HepG2 (cell line): ENCODE measurements at places on chromosomes 2 and 18. TPM values are rescaled to one million over a fixed set of nuclear protein-coding genes. Genes with fewer than 3 reads are reported as not detected.
A peak's percentile ranks its signal among the peaks of the same experiment; 100 is the strongest.

The CABLES1 gene
- total RNA-seq, result 25.8 and 32.4 TPM in 2 replicates

DNA sequence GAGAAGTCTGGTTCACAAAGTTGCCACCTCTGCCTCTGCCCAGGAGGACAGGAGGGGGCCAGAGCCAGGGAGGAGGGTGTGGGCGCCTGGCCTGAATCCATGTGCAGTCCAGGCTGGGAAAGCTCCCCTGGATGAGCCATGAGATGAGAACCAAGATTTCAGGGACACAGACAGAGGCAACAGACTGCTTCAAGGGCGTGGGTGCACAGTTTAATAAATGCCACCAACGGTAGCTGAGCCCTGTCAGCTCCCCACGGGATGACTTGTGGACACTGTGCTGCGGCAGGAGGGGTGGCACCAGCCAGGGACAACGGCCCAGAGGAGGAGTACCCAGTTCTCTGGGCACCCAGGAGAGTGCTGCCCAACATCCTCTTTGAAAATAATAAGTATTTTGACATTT is 15.2 kb downstream of the CAPG start:
- no peaks in the 10 kb centered on the region for H3K27me3 ChIP-seq
- 0 out of 2 replicates have a peak, but pooled peaks cover 2% of the 10 kb centered on the region for H3K36me3 ChIP-seq
- no peak overlapping the region for H3K27ac ChIP-seq

DNA sequence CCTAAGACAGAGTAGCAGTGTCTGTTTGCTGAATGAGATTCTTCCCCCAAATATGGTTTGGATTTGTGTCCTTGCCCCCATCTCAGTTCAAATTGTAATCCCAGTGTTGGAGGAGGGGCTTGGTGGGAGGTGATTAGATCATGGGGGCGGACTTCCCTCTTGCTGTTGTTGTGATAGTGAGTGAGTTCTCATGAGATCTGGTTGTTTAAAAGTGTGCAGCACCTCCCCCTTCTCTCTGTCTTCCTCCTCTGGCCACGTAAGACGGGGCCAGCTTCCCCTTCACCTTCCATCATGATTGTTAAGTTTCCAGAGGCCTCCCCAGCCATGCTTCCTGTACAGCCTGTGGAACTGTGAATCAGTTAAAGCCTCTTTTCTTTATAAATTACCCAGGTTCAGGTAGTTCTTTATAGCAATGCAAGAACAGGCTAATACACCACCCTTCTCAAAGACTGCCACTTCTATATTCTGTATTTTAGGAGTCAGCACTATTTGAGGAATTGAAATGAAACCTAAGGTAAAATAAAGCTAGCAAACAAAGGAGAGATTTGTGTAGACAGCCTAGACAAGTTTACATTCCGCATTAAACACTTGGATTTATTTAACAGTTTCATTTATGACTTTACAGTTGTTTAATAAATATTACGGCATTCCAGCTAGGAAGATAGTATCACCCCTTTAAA is 21.6 kb downstream of the FBXO36 start:
- DNase-seq, result no peak
- no peaks in the 10 kb centered on the region for H3K27me3 ChIP-seq
- no peaks in the 10 kb centered on the region for H3K36me3 ChIP-seq
- no peak overlapping the region for H3K27ac ChIP-seq

- no peaks in the 10 kb centered on the region for H3K27me3 ChIP-seq
- DNase-seq, result no peak
- H3K27ac ChIP-seq, result no peak overlapping the region
These were observed 33.8 kb downstream of the MAP4K3 start for GRCh38 chr2:39403311-39403710.

- no peak overlapping the region for H3K27ac ChIP-seq
- H3K4me3 ChIP-seq, result no peak overlapping the region
- peaks cover 34% of the 10 kb centered on the region for H3K4me1 ChIP-seq
- no peaks in the 10 kb centered on the region for H3K36me3 ChIP-seq
- H3K27me3 ChIP-seq, result no peaks in the 10 kb centered on the region; the same call in 1 of the 2 replicates
- no peak for DNase-seq
These were observed 18.0 kb upstream of the YWHAQ start for GRCh38 chr2:9648821-9649220.

- H3K36me3 ChIP-seq, result no peaks in the 10 kb centered on the region
- no peaks in the 10 kb centered on the region for H3K4me1 ChIP-seq
- DNase-seq, result no peak
- H3K4me3 ChIP-seq, result no peak overlapping the region
- no peaks in the 10 kb centered on the region for H3K27me3 ChIP-seq
These were observed 193.2 kb upstream of the HNMT start for GRCh38 chr2:137771064-137771463.

DNA sequence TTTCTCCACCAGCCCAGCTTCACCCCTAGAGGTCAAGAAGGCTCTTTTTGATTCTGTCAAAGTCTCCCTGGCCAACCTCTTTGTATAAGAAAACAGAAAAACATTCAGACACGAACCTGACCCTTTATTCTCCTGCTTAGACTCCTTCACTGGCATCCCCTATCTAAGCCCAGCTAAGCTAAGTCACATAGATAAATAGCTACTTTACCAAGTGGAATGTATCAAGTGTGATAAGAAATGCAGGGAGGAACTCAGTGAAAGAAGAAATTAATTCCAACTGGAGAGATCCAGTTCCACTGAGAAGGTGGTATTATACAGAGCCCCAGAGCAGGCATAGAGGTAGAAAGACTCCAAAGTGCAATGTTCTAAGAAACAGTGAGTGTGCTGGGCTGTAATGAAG is 489.5 kb downstream of the TNS1 start:
- H3K27ac ChIP-seq, result no peak overlapping the region
- no peaks in the 10 kb centered on the region for H3K4me1 ChIP-seq
- no peaks in the 10 kb centered on the region for H3K36me3 ChIP-seq
- no peak overlapping the region for H3K4me3 ChIP-seq
- no peaks in the 10 kb centered on the region for H3K27me3 ChIP-seq

GRCh38 chr2:119065146-119065545 is 93.4 kb downstream of the C1QL2 start:
- no peak overlapping the region for H3K4me3 ChIP-seq
- DNase-seq, result no peak
- no peaks in the 10 kb centered on the region for H3K36me3 ChIP-seq
- H3K27me3 ChIP-seq, result no peaks in the 10 kb centered on the region; the same call in 1 of the 2 replicates
- H3K4me1 ChIP-seq, result no peaks in the 10 kb centered on the region

The FEV gene
- total RNA-seq, result not detected in 2 replicates

GRCh38 chr2:140643761-140644187 is 1487.0 kb downstream of the LRP1B start:
- H3K27ac ChIP-seq, result no peak overlapping the region
- H3K36me3 ChIP-seq, result no peaks in the 10 kb centered on the region
- no peak overlapping the region for H3K4me3 ChIP-seq
- no peaks in the 10 kb centered on the region for H3K4me1 ChIP-seq
- H3K27me3 ChIP-seq, result no peaks in the 10 kb centered on the region

The DLGAP1 gene
- total RNA-seq, result not detected in 2 replicates

The MC5R gene
- total RNA-seq, result not detected in 2 replicates

GRCh38 chr18:45567123-45567522 is 48.2 kb upstream of the SLC14A2 start:
- no peaks in the 10 kb centered on the region for H3K36me3 ChIP-seq
- no peak overlapping the region for H3K27ac ChIP-seq
- no peak for DNase-seq
- no peaks in the 10 kb centered on the region for H3K27me3 ChIP-seq
- no peaks in the 10 kb centered on the region for H3K4me1 ChIP-seq
- H3K4me3 ChIP-seq, result no peak overlapping the region

- H3K4me1 ChIP-seq, result no peaks in the 10 kb centered on the region
- H3K36me3 ChIP-seq, result no peaks in the 10 kb centered on the region
- no peak overlapping the region for H3K4me3 ChIP-seq
- DNase-seq, result no peak
These were observed 228.6 kb downstream of the EPHA4 start for GRCh38 chr2:221343524-221343923.

DNA sequence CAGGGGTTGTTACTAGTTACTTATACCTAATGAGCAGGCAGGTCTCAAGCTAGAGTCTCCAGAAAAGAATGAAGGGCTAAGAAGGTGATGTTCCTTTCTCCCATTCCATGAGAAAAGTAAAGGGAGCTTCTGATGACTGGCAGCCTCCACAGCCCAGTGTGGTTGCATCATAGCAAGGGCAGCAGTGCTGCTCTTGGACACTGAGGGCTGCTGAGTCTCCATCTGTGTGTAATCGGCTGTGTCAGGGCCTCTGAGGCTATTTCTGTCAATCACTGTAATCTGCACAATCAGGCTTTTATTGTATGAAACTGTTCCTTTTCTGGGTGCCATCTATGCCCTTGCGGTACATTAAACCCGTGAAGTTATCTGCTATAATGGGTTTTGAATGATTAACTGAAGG is 164.1 kb upstream of the FBXO11 start:
- no peak overlapping the region for H3K27ac ChIP-seq
- no peak for DNase-seq
- H3K36me3 ChIP-seq, result no peaks in the 10 kb centered on the region
- no peaks in the 10 kb centered on the region for H3K4me1 ChIP-seq

DNA sequence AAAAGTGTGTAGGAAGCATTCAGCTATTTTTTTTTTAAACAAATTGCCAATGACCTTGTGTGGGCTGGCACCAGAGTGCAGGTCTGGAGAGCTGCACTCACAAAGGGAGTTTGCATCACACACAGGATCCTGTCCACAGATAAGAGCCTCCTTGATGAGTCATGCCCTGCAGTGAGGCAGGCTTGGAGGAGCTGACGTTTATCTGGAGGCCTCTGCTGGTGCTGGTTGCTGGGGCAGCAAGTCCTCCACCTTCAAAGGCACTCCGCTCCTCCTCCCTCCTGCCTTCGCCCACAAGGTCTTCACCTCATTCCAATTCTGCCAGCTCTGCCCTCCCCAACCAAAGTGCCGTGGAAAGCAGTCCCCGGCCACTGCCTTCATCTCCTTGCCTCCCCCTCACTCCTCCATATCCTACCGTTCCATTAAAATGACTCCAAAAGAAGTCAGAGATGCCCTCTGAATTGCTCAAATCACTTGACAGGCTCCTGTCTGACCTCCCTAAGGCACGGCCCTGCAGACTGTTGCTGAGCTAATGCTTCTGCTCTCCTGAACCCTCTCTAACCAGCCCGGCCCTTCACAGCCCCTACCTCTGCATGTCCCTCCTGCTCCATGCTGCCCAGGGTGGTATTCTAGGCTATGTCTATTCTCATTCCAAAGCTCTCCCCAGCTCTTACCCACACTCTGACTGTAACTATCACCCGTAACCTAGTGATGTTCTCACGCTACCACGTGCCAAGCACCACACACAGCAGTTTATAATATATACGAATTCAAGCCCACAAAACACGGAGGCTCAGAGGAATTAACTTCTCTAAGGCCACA is 30.9 kb downstream of the LONRF2 start:
- H3K27me3 ChIP-seq, result no peaks in the 10 kb centered on the region; the same call in 1 of the 2 replicates
- peak; percentile 72 for DNase-seq
- H3K4me3 ChIP-seq, result no peak overlapping the region

The ADI1 gene
- 123 and 135 TPM in 2 replicates for total RNA-seq

GRCh38 chr2:57105694-57106093 is 921.9 kb downstream of the CCDC85A start:
- H3K4me3 ChIP-seq, result no peak overlapping the region
- no peaks in the 10 kb centered on the region for H3K4me1 ChIP-seq
- no peak for DNase-seq
- H3K36me3 ChIP-seq, result no peaks in the 10 kb centered on the region
- H3K27ac ChIP-seq, result no peak overlapping the region

DNA sequence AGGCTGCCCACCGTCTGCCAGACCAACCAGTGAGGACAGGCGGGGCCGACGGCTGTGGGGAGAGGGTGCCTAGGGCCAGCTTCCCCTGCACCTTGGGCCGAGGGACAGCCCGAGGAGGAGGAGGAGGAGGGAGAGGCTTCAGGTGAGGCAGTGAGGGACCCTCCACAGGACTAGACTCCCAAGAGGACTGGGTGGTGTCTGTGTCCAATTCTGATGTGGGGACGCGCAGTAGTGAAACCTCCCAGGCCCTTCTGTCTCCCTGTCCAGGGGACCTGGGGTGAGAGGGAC is 19.8 kb upstream of the ASB1 start:
- no peak for DNase-seq
- H3K27me3 ChIP-seq, result no peaks in the 10 kb centered on the region
- H3K4me1 ChIP-seq, result peaks cover 52% of the 10 kb centered on the region

DNA sequence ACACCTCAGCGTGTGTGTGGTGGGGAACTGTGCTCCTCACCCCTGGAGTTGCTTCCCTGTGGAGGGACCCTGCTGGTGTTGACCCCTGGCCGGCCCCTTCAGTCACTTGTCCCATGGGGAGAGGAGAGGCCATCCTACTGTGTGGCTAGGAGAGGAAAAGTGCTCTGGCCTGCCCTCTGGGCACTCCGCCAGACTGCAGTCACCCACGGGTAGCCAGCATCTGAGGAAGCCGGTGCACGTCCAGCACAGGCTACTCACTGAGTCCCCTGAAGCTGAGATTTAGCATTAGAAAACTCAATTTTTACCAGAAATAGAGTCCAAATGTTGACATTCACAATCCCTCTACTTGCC is 211.5 kb upstream of the RAB6C start:
- no peaks in the 10 kb centered on the region for H3K4me1 ChIP-seq
- H3K27ac ChIP-seq, result no peak overlapping the region
- no peak for DNase-seq

The TUBA4B gene
- 0.18 and 0.29 TPM in 2 replicates for total RNA-seq

DNA sequence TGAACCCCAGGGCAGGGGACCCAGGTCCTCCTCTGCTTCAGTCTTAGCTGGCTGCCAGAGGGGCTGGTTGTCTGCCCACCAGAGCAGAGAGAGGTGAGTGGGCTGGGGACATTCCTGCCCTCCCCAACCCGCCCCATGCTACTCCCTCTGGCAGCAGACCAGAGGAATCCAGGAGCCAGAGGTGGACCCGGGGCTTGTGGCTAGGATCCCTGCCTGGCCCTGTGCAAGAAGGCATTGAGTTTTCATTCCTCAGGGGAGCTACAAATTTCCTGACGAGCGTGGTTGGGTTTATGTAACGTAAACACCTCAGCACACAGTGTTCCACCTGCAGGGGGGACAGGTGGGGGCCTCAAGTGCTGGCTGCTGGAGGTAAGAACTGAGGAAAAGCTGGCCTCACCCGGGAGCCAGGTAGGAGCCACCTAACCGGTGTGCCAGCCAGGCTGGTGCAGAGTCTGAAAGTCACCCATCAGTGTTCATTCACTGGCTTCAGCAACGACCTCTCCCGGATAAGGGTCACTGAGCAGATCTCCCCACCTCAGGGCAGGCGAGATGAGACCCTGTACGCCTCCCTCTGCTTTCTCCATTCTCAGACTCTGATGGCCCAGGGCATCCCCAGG is 246.8 kb downstream of the DYSF start:
- H3K36me3 ChIP-seq, result no peaks in the 10 kb centered on the region
- H3K27me3 ChIP-seq, result peaks cover 5% of the 10 kb centered on the region; the same call in 1 of the 2 replicates
- no peak overlapping the region for H3K4me3 ChIP-seq
- peaks cover 24% of the 10 kb centered on the region for H3K4me1 ChIP-seq
- no peak overlapping the region for H3K27ac ChIP-seq

DNA sequence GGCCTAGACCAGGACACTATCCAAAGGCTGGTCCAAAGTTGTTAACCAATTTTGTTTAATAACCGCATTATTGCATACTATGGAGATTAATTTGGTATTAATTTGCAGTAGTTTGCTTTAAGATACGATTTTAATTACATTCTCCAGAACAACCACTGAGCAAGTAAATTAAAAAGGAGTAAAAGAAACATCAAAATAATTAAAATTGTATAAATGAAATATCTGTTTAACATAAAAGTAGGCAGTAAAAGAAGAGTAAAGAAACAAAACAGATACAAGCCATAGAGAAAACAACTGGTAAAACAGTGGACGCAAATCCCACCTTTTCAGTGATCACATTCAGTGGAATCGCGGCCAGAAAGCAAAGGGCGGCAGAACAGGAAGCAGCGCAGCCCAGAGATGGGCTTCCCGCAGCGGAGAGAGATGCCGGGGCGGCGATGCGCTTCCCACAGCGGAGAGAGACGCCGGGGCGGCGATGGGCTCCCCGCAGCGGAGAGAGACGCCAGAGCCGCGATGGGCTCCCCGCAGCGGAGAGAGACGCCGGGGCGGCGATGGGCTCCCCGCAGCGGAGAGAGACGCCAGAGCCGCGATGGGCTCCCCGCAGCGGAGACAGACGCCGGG is 176.8 kb downstream of the RTP5 start:
- no peaks in the 10 kb centered on the region for H3K36me3 ChIP-seq
- H3K27me3 ChIP-seq, result peaks cover 2% of the 10 kb centered on the region; the same call in 1 of the 2 replicates
- DNase-seq, result no peak
- H3K27ac ChIP-seq, result no peak overlapping the region
- H3K4me3 ChIP-seq, result peak overlapping the region; percentile 31; the same call in 1 of the 2 replicates
